ENCODE measurements at places on chromosomes 4 and X. TPM values are rescaled to one million over a fixed set of nuclear protein-coding genes. Genes with fewer than 3 reads are reported as not detected.

Gene TMEM192
- polyA plus RNA-seq = 13.4 TPM

Gene TCEAL7
- polyA plus RNA-seq = 447 TPM

Gene KLHL4
- polyA plus RNA-seq = 11.6 TPM

Gene ARHGAP10
- polyA plus RNA-seq = 34.1 TPM

Gene SPANXN3
- polyA plus RNA-seq = not detected

Gene WDR17
- 0.97 TPM for polyA plus RNA-seq

Gene COL25A1
- 9.5 TPM for polyA plus RNA-seq

Gene TLR8
- 0.20 TPM for polyA plus RNA-seq

Gene SPANXA2
- polyA plus RNA-seq = not detected

Gene PDZD11
- polyA plus RNA-seq = 36.0 TPM

Gene SRPK3
- 299 TPM for polyA plus RNA-seq

Gene MAGEB17
- polyA plus RNA-seq = not detected

Gene PCDH10
- polyA plus RNA-seq = 0.29 TPM

Gene RASGEF1B
- polyA plus RNA-seq = 4.8 TPM

All from forelimb muscle (tissue), 1 donor.